ENCODE measurements at places on chromosomes 2 and 18.

GRCh38 chr2:181672255-181673008 lies 7.9 kb downstream of the NEUROD1 start:
- DNase-seq: no peak

DNA sequence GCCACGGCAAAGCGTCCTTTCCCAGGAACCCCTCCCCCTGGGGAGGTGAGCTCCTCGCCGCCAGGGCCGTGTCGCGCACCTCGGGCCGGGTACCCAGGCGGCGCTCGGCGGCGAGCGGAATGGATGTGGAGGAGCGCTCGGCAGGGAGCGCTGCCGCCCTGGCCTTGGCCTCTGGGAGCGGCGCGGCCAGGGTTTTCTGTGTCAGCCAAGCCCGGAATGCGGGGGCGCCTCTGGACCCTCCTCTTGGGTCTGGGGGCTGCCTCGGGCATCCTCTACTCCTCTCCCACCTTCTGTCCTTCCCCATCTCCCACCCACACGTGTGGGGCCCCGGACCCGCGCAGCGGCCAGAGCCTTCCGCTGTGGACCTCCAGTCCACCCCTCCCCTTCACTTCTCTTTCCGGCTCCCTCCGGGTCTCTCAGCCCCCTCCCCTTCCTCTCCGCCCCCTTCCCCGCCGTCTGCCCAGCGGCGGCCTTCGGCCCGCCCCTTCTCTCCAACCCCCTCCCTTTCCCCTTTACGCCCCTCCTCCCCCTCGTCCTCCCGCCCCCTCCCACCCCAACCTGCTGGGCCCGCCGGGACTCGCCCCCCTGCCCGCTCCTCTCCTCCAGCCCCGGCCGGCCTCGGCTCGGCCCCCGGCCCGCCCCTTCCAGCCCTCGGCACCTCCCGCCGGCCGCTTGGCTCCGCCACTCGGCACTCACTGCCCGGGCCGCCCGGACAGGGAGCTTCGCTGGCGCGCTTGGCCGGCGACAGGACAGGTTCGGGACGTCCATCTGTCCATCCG lies at the start of gene MERTK:
Gene MERTK, plus strand, starts transcription at position 684 of the 779 bp plus-strand sequence. CDS start 129 bp downstream, outside the sequence.
- DNase-seq: no peak

GRCh38 chr2:120776649-120777048 lies 41.0 kb downstream of the GLI2 start:
- DNase-seq: no peak

GRCh38 chr2:198168651-198169050 lies 364.3 kb downstream of the PLCL1 start:
- DNase-seq: no peak

DNA sequence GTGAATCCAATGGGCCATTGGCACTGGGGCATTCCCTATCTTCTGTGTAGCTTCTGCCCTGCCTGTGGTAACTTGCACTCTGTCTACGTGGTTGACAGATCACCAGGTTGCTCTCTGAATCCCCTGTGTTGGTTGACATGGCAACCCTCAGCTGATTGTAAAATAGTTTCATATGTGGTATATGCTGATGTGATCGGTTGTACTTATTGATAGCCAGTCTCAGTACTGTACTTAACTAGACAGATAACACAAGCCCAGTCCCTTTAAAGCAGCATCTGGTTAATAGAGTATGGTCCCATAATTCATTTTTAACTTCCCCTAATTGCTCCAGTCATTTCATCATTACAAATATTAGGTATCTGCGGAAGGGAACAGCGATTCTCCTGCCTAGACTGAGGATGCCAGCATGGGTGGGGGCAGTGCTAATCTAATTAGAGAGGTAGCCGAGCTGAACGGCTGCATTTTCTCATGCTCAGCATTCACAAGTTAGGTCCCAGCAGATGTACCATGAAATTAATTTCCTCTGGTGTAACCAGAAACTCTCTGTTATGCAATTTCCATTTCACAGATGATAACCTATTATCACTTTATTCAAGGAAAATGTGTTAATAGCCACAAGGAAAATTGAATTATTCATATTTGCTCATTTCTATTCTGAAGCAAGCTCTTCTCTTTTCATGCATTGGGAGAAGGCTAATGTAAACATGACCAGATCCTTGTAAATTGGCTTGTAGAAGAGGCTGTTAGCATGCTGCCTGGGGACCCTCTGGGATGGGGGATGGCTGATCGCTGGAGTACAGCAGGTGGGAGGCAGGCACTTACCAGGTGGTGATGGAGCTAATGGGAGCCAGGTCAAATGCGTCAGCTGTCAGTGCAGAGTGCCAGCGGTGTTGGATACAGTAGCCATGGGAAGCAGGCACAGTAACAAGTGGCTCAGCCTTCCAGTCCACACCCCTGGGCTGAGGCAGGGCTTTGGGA lies 608.3 kb downstream of the GALR1 start:
- DNase-seq: peak; percentile 29

DNA sequence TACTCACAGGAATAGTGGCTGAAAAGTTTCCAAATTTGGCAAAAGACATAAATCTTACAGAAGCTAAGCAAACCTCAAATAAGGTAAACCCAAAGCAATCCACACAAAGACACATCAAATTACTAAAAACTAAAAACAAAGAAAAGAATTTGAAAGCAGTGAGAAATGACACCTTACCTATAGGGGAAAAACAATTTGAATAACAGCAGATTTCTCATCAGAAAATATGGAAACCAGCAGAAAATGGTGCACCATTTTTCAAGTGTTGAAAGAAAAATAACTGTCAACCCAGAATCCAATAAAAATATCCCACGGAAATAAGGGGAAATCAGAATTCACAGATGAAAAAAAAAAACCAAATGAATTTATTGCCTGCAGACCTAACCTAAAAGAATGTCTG lies 138.6 kb downstream of the PIGN start:
- no peak for DNase-seq

- DNase-seq: no peak
Measured at GRCh38 chr2:144668493-144669110, 148.7 kb upstream of the ZEB2 start.

DNA sequence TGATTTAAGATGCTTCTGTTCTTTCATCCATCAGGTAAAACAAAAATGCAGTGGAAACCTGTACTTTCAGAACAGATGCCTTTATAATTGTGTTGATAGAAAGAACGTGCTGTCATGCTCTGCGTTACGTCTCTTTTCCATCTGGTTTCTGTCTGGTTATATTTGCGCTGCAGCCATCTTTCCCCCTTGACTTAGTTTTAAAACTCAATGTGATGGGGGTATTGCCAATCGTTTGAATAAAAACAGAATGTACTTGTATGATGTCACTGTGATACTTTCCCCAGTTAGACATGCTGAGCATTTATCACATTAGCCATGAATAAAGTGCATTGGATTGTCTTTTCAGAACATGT lies 508.6 kb downstream of the ADCYAP1 start:
- no peak for DNase-seq

GRCh38 chr2:150981826-150982225 lies 279.8 kb downstream of the RBM43 start:
- no peak for DNase-seq

Data from spinal cord (tissue), 10 donors.